ENCODE measurements at places on chromosomes 4 and X.
A peak's percentile ranks its signal among the peaks of the same experiment; 100 is the strongest.

DNA sequence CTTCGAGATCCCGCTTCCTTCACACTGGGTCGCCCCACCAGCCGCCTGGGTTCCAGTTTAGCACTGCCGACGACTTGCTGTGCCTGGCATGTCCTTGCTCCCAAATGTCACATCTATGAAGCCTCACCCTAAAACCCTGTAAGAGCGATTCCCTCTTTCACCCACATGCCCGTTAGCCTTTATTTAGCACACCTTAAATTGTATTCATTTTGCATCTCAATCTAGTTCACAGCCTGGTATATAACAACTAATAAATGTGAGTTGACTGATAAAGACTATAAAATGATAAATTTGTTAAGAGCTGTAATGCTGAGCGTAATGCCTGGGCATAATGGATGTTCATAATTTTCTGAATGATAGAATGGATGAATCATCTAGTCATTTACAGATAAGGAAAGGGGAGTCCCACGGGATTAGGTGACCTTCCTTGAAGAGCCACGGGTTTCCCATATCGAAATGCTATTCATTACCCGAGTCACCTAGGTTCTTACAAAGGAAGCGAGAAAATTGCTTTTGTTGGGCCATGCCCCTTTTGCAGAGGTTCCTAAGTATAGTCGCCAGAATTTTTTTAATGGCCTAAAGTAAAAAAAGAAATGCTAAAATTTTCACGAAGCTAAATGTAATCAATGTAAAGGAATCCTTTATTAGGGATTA is 1.1 kb upstream of the AP1S2 start:
- no peak for DNase-seq

GRCh38 chr4:168711197-168712140 is 214.6 kb downstream of the PALLD start:
- DNase-seq, result no peak

DNA sequence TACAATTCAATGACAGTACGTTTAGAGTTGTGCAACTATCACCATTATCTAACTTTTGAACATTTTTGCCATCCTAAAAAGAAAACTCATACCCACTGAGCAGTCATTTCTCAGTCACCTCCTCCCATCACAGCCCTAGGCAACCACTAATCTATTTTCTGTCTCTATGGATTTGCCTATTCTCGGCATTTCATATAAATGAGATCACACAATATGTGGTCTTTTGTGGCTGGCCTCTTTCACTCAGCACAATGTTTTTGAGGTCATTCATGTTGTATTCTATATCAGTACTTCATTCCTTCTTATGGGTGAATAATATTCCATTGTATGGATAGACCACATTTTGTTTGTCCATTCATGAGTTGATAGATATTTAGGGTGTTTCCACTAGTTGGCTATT is 103.0 kb downstream of the PPEF1 start:
- DNase-seq, result no peak

DNA sequence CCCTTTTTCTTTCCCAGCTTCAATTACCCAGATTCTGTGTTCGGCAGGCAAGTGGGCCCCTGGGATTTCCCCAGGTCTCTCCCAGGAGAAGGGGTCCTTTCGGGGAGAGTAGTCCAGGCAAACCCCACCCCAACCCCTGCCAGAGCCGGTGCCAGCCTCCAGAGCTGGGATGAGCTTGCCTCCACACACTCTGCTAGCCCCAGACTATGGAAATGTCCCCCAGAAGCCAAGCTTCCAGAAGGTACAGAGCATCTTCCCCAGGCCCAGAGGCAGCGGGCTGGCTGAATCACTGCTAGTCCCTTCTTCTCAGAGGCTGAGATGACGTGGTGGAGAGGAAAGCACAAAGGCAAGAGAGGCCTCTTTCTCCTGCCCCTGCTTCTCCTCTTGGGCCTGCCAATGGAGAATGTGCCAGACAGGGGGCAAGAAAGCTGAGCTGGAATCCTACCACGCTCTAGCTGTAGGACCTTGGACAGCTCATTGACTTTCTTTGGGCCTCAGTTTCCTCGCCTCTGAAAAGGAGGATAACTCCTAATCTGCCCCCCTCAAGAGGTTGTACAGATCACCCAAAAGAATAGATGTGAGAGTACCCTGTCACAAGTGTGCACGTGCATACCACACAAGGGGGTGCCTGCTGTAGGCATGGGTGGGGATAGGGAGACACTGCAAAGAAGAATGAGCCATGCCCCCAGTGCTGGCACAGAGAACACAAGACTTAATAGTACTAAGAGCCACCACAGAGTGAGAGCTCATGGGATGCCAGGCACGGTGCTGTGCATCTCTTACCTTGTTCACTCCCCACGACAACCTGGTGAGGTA is 2.1 kb downstream of the SASH3 start:
- DNase-seq, result no peak

DNA sequence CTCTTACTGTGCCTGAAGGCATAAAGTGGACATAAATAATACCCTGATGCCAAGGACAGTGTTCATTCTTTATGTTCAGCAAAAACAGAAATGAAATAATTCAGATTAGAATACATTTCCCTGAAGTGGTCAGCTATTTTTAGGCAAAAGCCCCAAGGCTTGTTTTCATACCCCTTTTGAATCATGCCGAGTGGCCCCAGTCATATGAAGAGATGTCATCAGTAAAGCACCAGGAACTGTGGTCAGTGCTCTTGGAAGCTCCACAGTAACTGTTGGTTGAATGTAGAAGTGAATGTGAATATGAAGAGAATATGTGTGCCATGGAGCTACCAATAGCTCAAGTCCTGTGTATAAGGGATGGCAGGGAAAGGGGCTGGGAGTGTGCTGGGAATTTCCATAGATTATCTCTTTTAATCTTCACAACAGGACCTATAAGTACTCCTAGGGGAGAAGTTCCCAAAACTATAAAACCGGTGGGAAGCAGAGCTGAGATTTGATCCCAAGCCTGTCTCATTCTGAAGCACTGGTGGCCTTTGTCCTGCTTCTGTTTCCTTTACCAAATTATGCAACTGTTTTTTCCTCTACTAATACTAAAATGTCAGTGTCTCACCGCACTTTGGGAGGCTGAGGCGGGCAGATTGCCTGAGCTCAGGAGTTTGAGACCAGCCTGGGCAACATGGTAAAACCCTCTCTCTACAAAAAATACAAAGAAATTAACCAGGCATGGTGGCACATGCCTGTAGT is 52.6 kb downstream of the FNIP2 start:
- peak; percentile 61 for DNase-seq

- peak; percentile 19 for DNase-seq
Measured at GRCh38 chrX:48919947-48920717, 1.3 kb upstream of the PIM2 start.

DNA sequence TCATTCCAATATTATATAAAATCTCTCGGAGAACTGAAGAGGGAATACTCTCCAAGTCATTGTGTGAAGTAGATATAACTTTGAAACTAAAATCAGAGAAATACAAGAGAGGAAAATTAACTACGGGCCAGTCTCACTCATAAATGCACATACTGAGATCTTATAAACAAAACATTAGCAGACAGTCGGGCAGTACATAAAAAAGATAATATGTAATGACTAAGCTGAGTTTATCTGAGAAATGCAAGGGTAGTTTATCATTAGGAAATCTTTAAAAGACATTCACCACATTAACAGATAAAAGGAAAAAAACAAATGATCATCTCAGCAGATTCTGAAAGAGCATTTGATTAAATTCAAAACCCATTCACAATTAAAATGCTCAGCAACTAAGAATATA is 116.7 kb downstream of the NYX start:
- DNase-seq, result no peak

GRCh38 chr4:52142816-52143215 is 91.7 kb downstream of the SPATA18 start:
- DNase-seq, result no peak

- DNase-seq, result no peak
Measured at GRCh38 chr4:26779224-26779623, 81.4 kb upstream of the STIM2 start.

GRCh38 chr4:149223659-149224058 is 592.0 kb downstream of the IQCM start:
- DNase-seq, result no peak

DNA sequence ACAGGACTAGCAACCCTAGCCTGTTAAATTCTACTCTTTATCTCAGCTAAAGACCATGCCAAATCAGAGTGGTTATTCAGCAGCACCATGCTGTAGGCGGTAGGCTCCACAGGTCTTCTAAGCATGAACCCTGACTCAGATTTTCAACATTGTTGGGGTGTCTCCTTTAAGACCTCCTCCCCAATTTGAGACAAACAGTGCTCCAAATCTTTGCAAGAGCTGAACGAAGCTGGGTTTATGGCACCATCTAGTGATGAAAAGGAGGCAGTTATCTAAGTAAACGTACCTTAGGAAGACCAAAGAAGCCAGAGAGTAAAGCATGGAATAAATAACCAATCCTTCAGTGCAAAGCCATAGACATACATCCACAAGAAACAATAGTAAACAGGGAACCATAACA is 334.5 kb upstream of the SLC7A11 start:
- no peak for DNase-seq

DNA sequence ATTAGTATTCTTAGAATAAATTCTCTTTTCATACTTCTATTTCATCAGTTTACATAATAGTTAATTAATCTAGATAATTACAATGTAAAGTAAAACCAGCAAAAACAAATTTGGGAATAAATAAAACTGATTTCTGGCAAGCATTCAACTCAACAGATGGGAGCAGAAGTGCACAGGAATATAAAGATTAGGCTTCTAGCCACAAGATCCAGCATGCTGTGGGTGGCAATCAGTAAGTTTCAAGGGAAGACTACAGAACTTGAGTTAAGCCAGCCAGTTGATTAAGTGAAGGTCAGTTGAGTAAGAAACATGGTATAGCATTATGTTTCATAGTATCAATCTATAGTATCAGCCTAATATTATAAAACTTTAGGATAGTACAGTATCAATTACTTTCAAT is 324.2 kb upstream of the AADAT start:
- no peak for DNase-seq

GRCh38 chr4:107292979-107293378 is 256.9 kb upstream of the DKK2 start:
- DNase-seq, result no peak

DNA sequence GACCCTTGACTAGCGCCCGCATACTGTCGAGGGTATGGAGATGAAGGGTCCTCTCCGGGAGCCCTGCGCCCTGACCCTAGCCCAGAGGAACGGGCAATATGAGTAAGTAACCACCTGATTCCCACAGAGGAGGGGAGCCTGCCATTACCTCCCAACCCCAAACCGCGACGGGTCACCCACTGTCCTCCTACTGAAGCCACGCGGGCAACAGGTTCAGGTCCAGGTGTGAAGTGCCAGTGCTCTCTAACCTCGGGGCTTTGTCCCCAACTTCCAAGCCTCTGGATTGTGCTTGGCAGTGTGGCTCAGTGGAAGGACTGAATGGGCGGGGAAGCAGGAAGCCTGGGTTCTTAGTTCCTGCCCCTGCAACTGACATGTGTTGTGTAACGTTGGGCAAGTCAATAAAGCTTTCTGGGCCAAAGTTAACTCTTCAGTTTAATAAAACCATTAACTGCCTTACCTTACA is 694 bp downstream of the OCRL start:
- no peak for DNase-seq

- DNase-seq, result no peak
Measured at GRCh38 chr4:19213388-19213787, 1038.3 kb upstream of the SLIT2 start.

DNA sequence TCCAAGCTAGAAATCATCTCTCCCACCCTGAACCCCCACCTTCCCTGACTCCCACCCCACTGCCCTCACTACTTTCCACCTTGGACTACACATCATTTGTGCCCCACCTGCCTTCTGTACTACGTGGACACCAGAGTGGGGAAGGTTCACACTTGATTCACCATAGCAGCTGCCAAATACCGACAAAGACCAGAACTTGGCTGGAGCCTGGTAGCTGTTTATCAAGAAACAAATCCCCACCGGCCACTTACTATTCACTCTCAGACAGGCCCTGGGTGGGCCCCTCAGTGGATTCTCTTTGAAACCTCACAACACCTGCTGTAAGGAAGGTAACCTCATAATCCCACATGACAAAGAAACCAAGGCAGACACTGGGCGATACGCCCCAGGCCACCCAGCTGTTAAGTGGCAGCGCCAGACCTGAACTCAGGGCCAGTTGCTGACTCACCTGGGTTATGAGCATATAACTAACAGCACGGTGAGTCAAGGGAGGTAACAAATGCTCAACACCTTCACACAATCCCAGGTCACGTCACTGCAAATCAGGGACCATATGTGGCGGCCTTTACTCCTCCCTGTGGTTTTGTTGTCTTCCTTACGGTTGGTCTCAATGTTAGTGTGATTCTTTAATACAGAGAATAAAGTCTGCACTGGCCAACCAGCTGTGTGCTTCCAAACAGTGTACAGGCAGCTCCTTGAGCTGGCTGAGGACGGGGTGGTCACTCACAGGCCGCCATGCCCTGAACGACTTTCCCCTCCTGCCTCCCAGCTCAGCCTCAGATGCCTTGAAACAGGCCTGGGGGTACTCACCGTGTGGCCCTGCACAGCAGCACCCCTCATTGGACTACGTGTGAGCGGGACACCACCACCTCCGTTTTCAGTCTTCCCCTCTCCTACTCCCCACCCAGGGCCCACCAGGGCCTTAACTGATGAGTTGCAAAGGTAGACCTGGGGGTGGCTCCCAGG is 7.5 kb downstream of the WDR1 start:
- DNase-seq, result no peak

DNA sequence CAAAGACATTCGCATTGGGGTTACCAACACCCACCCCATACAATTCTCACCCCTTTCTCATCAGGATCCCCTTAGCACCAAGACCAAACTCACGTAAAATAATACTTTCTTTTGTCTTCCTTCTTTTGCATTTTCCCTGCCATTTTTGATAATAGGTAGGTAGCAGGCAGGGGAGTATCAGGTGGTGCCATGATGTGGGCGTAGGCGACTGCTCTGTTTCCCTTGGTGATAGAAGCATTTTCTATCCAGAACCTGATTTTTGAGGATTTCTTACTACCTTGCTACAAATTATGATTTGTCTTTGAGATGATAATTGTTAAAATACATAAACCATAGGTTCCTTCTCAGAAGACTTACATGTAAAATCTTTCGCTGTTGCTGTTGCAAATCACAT is 150.3 kb downstream of the DCTD start:
- no peak for DNase-seq

DNA sequence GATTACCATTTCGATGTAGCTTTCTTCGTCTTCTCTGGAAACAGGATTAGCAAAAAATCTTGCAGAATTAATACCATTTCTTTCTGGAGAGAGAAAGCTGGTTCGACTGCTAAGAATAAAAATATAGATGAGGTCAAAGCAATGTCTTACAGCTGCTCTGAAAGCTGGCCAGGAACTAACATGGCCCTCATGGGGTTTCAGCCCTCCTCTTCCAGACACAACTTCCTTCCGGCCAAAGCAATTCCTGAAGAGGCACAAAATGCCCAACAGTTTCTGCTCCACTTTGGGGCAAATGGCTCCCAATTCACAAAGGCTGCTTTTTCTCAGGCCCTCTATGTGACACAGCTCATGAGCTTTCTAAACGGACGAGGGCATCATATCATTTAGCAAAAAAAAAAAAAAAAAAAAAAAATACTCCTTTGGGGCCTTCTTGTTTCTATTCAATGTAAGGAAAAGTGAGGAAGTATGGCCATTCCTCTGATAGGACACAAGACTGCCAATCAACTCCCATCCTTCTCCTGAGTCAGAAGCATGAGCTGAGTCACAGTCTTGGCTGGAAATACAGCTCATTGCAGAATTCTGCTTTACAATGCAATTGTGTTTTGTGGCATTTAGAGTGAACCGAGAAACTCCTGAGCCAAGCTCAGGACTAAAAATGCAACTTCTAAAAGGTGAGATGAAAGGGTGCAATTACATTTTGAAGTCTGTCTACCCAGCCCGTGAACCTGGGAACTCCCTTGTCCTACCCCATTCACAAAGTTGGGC is 42.7 kb upstream of the CTAG2 start:
- no peak for DNase-seq

Measured in T-helper 1 cell (primary cell).